ENCODE measurements at places on chromosomes 16 and 17. TPM values are rescaled to one million over a fixed set of nuclear protein-coding genes. Genes with fewer than 3 reads are reported as not detected.

The ABCA3 gene
- 12.1 TPM for total RNA-seq

The HOXB13 gene
- 1.5 TPM for total RNA-seq

The C16orf86 gene
- 11.6 TPM for total RNA-seq

The ICAM2 gene
- 2.0 TPM for total RNA-seq

The CDRT15L2 gene
- not detected for total RNA-seq

The EVPLL gene
- total RNA-seq, result not detected

The HLF gene
- 0.37 TPM for total RNA-seq

The PIRT gene
- not detected for total RNA-seq

The SKAP1 gene
- not detected for total RNA-seq

The KRTAP1-1 gene
- total RNA-seq, result 0.21 TPM

The KRT25 gene
- not detected for total RNA-seq

The MT4 gene
- not detected for total RNA-seq

The ZNF768 gene
- 38.4 TPM for total RNA-seq

- peak; percentile 58 for DNase-seq
Measured at GRCh38 chr16:29316761-29317183, 89.7 kb downstream of the NPIPB11 start.

GRCh38 chr17:5770441-5771270 is 186.3 kb upstream of the NLRP1 start:
- no peak for DNase-seq

GRCh38 chr17:46925185-46925868 is 2.4 kb downstream of the GOSR2 start:
- no peak for DNase-seq

DNA sequence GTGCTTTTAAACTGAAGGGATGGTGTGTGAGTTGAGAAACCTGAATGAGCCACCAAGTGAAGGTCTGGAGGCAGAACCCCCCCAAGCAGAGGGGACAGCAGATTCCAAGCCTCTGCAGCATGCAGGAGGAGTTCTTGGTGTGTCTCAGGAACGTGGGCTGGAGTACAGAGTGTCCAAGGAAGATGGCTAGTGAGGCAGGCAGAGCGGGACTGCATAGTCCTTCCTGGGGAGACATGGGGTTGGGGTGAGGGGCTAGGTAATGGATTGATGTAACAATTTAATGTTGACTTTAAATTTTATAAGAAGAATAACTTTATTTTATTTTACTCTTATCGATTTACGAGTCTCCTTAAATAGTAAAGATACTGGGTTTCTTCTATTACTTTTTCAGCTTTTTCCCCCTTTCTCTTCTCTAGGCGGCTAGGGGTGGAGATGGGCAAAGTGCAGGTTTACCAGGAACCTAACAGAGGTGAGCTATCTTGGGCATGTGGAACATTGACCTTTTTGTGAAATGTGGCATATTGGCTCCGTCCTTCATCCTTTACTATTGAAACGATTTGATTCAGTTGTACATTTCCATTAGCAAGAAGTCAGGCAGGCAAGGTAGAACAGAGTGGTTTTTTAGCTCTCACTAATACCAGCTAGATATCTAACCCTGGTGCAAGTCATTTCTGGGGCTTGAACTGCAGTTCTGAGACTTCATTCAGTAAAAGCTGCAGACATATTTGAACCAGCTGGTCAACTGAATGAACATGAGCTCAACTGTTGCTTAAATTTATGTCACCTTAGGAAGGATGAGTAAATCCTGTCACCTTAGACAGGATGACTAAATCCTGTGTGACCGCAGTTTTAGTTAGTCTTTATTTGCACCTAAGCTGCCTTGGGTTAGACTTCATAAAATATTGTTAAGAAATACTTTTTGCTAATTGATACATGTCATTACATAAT is 9.2 kb downstream of the PRPSAP2 start:
- no peak for DNase-seq

GRCh38 chr17:16639438-16639837 is 14.2 kb downstream of the ZNF624 start:
- DNase-seq, result no peak

GRCh38 chr17:32174889-32175288 is 32.6 kb downstream of the RHOT1 start:
- no peak for DNase-seq

GRCh38 chr16:79155904-79156303 is 444.6 kb downstream of the MAF start:
- no peak for DNase-seq

DNA sequence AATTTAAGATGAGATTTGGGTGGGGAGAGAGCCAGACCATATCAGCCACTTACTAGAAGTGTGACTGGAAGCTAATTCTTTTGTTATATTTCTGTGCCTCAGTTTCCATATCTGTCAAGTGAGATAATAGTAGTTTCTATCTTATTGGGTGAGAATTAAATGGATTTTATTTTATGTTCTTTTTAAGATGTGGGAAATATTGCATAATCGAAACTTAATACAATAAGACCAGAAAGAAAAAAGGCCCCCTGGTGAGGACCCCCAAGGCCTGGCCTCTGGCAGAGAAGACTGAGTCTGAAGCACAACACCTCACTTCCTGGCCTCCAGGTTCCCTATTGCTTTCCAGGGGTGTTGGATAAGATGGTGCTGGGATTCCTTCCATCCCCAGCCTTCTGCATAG is 13.7 kb downstream of the PLCG2 start:
- no peak for DNase-seq

- no peak for DNase-seq
Measured at GRCh38 chr17:28597606-28598383, 1.0 kb downstream of the SPAG5 start.

- no peak for DNase-seq
Measured at GRCh38 chr16:74926805-74927204, 58.1 kb downstream of the WDR59 start.

DNA sequence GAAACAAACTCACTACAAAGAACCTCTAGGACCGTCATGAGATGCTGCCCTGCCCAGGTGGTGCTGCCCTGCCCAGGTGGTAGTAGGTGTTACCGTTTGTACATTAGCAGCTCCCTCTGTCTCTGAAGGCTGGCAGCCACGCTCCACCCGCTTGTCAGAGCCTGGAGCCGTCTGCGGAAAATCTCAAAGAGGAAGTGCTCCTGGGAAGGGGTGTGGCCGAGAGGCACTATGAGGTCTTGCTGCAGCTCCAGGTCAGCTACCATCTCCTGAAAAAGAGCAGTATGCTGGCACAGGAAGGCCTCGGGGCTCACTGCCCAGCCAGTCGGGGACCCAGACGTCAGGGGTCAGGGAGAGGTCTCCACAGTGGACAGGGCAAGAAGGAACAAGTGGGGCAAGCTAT is 28.3 kb downstream of the ZNF276 start:
- DNase-seq, result no peak

- DNase-seq, result peak; percentile 28
Measured at GRCh38 chr16:3961449-3961849, 80.9 kb upstream of the CREBBP start.

DNA sequence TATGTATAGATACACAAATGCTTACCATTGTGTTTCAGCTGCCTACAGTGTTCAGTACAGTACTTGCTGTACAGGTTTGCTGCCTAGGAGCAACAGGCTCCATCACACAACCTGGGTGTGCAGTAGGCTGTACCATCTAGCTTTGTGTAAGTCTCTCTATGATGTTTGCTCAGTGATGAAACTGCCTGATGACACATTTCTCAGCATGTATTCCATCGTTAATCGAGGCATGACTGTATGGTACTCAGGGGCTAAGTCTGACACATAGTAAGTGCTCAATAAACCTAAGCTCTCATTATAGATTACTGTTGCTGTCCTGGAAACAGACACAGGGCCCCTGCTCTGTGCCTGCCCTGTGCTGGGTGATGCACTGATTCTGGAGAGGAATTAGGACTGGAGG is 18.1 kb downstream of the KCNJ12 start:
- no peak for DNase-seq

DNA sequence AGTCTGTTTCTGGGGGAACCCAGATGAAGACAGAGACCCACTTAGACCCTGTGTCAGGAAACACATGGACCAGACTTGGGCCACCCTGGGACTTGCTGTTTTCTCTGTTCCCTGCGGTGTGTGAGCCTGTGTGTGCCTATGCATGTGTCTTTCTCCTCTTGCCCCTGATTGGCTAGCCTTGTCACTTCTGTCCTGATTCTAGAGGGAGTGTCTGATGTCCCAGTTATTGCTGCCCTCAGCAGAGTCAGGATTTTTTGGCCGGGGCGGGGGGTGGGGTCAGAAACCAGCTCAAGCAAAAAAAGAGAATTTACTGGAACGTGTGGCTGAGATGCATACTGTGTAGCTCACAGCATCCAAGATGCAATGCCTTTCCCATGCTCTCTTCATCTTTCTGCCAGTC is 30.5 kb downstream of the PLCG2 start:
- no peak for DNase-seq

DNA sequence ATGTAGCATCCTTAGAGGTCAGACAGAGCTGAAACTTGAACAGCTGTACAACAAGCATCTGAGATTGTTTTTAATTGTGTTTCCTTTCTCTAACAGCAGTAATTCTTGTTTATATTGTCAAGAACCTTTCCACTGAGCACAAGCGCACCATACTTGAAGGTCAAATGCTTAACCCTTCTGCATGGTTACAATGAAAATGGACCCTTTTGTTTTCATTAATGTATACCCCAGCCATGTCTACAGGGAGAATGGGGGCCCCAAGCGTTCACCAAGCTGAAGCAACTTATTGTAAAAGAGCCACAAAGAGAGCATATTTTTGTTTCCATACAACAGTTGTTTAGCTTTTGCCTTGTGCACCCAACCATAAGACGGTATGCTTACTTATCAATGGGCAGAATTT is 210.8 kb downstream of the FTO start:
- DNase-seq, result no peak

- DNase-seq, result no peak
Measured at GRCh38 chr16:86243123-86243473, 267.2 kb upstream of the FOXF1 start.

- DNase-seq, result peak; percentile 93
Measured at GRCh38 chr16:64428463-64429113, 693.3 kb downstream of the CDH11 start.

GRCh38 chr16:561957-562938 is 2.1 kb downstream of the PRR35 start:
- DNase-seq, result no peak

DNA sequence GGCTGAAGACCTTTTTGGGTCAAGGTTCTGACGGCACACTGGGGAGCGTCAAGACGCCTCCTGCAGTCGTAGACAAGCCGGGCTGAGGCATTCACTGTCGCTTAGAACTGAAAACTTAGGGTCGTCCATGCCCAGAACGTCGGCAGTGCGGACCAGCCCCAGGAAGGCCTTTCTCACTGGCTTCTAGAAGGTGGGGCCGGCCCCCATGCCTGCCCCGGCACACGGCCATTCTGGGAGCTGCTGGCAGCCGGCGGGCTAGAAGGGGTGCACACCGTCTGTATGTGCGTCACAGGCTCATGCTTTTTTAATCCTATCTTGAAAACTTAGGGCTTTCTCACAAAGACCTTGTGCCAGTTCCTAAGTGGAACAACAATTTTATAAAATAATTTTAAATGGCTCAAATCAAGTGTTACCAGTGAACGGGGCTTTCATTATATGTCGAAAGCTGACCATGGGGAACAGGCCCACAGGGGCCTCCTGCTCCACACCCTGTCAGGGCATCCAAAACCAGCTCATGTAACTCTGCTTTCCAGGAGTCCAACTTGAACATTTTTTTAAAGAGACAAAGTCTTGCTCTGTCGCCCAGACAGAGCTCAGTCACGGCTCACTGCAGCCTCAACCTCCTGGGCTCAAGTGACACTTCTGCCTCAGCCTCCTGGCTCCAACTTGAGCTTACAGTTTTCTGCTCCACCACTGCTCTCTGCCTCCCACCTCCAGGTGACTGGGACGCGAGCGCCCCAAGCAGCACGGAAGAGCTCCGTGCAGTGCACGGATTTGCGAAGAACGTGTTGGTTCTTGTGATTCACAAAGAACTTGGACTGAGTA is 111.2 kb downstream of the ANKRD11 start:
- DNase-seq, result no peak

DNA sequence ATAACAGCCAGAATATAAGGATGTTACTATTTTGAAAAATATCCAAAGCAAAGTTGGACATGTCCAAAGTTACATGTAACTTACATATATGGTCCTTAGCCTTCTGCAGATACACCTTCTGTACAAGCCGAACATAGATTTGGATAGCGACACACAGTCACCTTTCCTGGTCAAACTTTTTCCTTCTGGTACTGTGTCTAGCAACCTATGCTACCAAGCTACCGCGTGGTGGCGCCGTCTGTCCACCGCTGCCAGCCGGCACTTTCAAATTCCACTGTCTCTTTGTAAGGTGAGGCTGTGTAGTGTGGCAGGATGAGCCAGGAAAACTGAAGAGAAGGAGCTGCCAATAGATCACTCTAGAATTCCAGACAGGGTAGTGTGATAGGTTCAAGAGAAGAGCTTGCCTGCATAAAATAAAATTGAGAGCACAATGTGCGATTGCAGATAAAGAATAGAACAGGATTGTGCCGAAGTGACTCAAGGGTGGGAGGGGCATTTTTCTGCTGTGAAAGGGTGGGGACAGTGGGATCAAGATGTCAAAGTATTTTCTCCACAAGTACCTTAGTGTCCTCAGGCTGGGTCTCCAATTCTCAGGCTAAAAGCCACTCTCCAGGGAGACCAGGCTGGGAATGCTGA is 366.9 kb downstream of the SLC39A11 start:
- peak; percentile 57 for DNase-seq

DNA sequence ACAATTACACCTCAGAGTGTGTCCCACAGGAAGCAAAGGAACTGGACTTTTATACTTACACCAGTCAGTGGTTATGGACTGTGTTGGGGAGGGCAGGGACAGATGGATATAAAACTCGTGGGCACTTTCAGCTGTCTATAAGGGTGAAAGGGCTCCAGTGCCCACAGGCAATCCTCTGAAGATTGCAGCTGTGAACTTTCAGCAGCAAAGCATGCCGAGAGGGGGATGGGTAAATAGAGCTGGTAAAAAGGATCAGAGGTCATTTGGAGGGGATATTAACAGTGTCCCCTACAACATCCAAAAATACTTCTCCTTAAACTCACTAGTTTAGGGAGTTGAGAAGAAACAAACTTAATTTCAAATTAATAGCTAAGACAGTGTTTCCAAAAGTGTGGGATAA is 13.3 kb upstream of the RFWD3 start:
- peak; percentile 86 for DNase-seq

GRCh38 chr16:58018803-58019202 is 6.8 kb upstream of the MMP15 start:
- no peak for DNase-seq

- DNase-seq, result peak; percentile 79
Measured at GRCh38 chr16:66406534-66407221, 20.4 kb upstream of the BEAN1 start.

DNA sequence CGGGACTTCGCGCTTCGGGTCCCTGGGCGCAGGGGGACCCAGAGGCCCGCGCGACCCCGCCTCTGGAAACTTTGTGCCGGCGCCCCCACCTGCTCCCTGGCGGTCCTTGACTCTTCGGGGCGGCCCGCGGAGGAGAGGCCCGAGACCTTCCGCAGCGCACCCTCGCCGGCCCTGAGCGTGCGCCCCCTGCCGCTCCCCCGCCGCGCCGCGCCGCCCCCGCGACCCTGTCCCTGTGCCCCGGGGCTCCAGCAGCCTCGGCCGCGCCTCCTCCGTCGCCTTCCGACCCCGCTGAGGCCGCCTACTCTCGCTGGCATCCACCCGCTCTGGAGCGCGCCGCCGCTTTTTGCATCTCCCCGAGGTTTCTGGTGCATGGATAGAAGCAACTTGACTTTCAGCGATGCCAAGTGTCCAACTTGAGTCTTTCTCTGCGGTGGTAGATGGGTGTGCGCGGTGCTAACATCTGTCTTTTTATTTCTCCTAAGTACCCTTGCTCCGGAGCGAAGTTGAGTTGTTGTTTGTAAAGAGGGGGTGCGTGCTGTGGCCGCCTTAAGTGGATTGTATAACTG is 414 bp downstream of the DUSP14 start:
- peak; percentile 76 for DNase-seq

Data from myocyte (in vitro differentiated cells).